Skeletal muscle cell (primary cell): ENCODE measurements at places on chromosomes 1 and 21.

DNA sequence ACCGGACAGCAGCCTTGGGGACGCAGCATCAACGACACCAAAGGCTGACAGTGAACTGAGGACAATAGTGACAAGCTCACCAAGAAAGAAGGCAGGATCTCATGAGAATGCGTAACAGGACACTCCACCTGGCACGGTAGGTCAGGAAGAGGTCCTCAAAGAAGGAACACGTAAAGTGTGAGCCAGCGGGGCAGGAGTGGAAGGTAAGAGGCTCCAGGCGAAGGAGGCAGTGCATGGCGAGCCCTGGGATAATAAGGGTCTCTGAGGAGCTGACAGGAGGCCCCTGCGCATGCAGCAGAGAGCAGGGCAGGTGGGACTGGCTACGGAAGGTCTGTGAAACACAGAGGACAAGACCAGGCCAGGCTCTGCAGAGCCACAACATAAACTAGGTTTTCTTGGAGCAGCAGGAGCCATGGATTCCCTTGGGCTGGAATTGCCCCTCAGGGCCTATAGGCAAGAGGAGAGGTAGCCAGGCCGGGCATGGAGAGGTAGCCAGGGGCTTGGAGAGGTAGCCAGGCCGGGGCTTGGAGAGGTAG, 8.2 kb downstream of the LSS start:
- no peak for DNase-seq

- no peak for DNase-seq
These were observed 6.5 kb downstream of the EPS15 start for GRCh38 chr1:51512606-51513005.

DNA sequence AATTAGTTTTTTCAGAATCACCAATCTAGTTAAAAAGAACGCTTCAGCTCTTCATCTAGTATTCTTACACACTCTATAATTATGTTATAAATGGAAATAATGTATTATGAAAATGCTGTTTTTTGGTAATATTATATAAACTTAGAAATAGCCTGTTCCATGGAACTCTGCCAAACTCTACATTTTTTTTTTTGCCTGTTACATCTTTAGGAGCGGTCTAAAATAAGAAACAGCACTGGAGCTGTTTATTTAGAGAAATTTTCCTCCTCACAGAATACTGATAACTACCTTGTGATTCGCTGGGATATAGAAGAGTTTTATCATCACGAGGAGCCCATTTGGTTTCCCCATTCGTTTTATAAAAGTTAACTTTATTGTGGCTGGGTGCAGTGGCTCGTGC, 58.5 kb downstream of the PKN2 start:
- DNase-seq, result no peak

GRCh38 chr21:46322351-46323226, 1.1 kb downstream of the C21orf58 start:
- no peak for DNase-seq

- DNase-seq, result no peak
These were observed 156.6 kb downstream of the TRABD2B start for GRCh38 chr1:47840393-47841190.

- no peak for DNase-seq
These were observed 12.4 kb upstream of the RGS1 start for GRCh38 chr1:192563129-192563528.

DNA sequence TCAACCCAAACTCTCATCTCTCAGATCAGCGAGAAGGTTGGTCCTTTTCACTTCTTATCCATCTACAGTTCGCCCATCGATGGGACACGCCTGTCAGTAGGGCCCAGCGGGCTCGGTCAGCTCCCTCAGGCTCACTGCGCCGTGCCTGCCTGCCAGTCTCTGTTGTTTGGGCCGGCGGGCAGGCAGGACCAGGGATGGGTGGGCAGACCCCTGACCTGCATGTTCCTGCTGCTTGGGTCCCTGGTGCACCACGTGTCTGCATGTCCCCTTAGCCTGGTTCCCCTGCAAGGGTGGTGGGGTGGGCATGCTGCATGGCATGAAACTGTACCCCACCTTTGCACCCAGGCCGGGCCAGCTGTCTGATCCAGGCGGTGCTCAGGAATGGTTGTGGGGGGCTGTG, 52.4 kb downstream of the PTPRF start:
- DNase-seq, result no peak

- DNase-seq, result no peak
These were observed 18.0 kb downstream of the PCP4 start for GRCh38 chr21:39885119-39885848.

DNA sequence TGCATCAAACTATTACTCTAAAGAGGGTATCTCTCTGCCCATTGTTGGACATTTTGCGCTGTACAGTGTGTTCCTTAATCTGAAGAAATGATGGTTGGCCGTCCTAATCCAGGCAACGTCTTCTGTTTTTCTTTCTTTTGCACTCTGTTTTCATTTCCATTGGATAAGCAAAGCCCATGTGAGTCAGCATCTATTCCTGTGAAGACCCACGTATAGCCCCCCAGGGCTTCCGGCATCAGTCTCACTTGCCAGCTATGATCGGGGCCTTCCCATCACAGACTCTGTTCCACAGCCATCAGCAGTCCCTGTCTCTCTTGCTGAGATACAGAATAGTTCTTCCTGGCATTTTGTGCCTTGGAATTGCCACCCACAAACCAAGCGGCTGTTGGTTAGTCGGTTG, 29.2 kb upstream of the BRDT start:
- DNase-seq, result no peak

- DNase-seq, result no peak
These were observed 13.0 kb downstream of the ATP1A1 start for GRCh38 chr1:116386042-116386441.

DNA sequence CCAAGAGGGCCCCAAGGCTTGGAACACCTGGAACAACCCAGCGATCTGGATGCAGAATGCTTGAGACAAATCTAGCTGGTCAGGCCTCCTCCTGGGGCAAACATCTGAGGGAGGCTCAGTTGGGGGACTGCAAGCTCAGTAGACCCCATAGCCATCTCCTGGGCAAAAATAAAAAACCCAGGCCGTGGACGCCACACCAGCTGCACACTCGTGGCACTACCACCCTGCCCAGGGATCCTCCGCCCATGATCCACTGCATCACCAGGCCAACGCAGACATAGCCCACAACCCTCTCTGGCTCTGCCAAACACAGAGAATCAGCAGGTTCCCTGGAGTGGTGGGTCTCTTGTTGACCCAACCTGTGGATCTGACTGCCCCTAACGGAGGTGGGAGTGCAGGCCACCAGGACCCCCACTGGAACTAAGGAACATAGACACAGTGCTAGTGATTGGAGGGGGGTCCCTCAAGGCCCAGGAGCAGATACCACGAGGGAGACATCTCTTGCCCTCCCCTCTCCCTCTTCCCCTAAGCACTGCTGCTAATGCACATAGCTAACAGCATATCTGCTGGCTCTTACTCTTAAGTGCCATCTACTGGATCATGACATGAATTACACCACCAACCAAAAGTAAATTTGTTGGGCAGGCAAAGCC, 147.2 kb downstream of the CHD1L start:
- DNase-seq, result peak; percentile 11

- DNase-seq, result no peak
These were observed 59.0 kb downstream of the SLC35A3 start for GRCh38 chr1:100028765-100029164.

GRCh38 chr1:9990944-9991343, 6.1 kb upstream of the RBP7 start:
- DNase-seq, result no peak

GRCh38 chr1:155206891-155207805, 549 bp downstream of the THBS3 start:
- DNase-seq, result no peak

GRCh38 chr1:21843996-21844395, 31.9 kb downstream of the LDLRAD2 start:
- no peak for DNase-seq

DNA sequence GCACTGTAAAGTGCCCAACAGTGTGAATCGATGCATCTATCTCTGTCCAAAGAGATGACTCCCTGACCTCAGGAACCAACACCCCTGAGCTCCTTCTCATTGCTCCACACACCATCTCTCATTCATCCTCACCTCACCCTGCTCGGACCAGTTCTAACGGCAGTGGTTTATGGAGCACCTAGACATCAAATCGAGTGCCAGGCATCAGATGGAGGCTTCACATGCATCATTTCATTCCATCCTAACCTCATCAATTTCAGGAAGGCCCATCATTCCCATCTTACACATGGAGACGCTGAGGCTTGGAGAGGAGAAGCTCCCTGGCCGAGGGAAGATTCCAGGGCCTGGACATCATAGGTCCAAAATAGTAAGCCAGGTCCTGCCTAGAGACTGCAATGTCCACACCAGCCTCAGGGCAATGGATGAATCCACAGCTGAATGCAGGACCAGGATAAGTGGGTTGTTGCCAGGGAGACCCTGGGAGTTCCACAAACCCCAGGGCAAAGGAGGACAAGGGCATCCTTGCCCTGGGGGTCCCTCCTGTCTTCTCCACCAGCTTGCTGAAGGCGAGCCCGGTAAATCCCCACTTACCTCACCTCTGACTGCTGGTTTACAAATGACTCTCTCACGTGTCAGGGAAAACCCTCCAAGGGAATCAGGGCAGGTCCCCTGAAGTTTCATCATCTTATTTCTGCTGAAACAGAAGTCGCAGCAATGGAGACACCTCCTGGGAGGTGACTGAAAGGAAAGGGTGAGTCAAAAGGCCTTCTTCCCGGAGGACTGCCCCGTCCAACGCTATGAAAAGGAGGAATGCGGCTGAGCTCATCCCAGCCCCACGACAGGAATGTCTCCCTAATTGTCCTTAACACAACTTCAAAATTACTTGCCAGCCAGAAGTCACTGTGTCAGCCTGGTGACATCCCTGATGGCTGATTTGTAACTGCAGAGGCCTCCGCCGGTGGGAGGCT, 9.0 kb upstream of the IFFO2 start:
- DNase-seq, result no peak

DNA sequence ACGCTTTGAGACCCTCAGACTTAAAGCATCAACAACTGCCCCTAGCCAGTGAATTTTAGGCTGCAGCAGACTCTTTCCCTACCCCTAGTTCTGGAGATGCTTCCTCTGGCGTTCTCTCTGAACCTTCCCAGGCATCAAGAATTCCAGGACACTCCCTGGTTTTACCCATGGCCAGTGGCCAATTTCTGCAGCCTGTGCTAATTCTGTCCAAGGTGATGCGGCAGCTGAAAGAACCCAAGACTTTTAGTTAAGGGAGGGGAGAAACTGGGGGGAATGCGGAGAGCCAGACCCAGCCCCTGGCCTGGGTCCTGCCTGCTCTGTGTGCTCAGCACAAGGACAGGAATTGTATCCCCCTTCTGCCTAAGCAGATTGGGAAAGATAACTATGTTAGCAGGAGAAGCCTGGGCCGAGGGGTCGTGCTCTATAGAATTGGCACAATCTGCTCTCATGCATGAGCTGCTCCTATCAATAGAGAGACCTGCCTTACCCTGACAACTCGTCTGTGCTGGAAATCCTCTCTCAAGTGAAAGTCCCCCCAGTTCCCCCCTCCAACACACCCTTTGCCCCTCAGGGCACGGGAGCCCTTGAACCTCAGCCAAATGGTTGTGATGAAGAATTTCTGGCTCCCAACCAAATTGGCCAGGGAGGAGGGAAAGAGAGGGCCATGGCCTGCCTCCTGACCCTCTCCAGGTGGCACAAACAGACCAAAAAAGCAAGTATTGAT, 5.4 kb upstream of the GJA8 start:
- no peak for DNase-seq

- no peak for DNase-seq
These were observed 17.5 kb upstream of the LAMTOR5 start for GRCh38 chr1:110424699-110425611.

GRCh38 chr1:236280438-236281197, 1.1 kb downstream of the ERO1B start:
- DNase-seq, result no peak

DNA sequence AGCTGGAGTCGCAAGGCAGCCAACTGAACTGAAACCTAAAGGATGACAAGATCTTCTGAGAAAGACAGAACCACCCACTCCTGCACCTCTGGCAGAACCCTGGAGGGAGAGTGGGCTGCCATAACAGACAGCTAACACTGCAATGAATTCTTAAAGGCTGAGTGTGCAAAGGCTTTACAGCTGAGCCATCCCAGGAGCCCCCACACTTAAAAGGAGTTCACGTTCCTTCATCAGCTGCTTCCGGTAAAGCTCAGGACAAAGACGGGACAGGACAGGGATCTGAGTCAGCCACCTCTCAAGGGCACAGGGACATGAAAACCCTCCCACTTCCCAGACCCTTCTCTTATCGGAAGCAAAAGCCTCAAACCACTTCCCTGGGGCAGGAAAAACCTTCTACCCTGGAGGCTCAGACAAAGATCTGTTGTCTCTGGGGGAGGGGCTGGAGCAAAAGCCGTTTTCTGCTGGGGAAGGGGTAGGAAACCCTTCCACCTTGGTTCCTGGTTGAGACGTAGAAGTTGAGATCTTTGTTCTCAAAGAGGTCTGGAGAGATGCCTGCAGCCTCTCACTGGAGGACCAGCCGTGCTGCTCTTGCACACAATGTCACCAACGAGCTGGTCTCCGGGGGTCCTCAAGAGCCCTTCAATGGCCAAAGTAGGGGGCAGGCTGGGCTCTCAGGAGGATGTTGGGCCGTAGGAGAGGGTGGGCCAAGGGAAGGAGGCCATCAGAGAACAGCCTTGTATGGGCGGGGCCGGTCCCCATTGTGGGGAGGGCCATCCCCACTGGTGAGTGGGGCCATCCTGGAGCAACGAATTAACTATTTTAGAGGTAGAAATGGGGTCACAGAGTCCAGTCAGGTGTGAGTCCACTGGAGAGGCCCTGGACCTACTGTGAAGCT, 452.4 kb downstream of the PTPRU start:
- peak; percentile 68 for DNase-seq

DNA sequence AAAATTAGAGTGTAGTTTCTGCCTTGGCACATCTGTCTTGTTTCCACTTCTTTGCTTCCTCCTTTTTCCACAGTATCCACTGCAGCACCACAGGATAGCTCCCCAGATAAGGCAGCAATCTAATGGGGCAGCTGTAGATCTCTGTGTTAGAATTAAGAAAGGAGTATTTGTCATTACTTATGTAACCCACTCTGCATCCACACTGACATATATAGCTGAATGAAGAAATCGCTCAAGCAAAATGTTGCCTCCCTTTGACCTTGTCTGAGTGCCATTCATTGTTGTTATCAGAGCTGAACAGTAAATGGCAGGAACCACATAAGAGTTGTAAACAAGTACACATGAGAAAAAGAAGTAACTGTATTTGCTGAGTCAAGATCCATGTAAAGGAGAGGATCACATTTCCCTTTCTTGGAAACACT, 45.9 kb upstream of the DPH5 start:
- DNase-seq, result no peak

- no peak for DNase-seq
These were observed 7.5 kb downstream of the NBPF1 start for GRCh38 chr1:16605532-16606505.
